ENCODE measurements at places on chromosomes 7 and 10.

GRCh38 chr7:111268941-111269340 is 178.0 kb downstream of the LRRN3 start:
- DNase-seq: no peak

DNA sequence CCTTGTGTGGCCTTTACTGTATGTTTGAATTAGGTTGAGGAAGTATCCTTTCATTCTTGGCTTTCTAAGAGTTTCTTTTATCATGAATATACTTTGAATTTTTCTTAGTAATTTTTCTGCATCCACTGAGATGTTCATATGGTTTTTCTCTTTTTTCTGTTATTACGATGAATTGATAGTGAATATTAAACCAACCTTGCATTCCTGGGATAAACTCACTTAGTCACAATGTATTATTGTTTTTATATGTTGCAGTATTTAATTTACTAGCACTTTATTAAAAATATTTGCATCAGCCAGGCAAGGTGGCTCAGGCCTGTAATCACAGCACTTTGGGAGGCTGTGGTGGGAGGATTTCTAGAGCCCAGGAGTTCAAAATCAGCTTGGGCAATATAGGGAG is 15.3 kb upstream of the RBM33 start:
- no peak for DNase-seq

GRCh38 chr10:22986771-22987542 is 59.1 kb downstream of the ARMC3 start:
- no peak for DNase-seq

GRCh38 chr7:50197549-50197948 is 104.5 kb upstream of the ZPBP start:
- DNase-seq: no peak

DNA sequence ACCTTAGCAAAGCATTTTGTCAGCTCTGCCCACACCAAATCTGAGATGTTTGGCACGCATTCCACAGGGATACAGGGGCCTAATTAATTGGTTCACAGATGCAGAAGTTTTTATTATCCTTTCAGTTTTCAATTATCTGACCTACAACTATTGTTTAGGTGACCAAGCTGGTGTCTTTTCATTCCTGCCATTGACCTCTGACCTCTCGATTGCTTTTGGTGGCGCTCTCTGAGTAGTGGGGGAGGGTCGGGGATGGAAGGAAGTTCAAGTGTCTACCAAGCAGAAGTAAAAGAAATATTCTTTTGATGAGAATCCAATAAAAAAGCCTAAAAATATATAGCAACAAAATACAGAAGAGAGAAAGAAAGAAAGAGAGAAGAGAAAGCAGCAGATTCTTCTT is 28.8 kb upstream of the KDM7A start:
- DNase-seq: no peak

- DNase-seq: no peak
These were observed 467.3 kb downstream of the PTPRN2 start for GRCh38 chr7:158120316-158120715.
